Testis (tissue), 5 donors: ENCODE measurements at places on chromosomes 11 and 22.

GRCh38 chr11:106708348-106708747 is 309.9 kb downstream of the GUCY1A2 start:
- no peak for DNase-seq

DNA sequence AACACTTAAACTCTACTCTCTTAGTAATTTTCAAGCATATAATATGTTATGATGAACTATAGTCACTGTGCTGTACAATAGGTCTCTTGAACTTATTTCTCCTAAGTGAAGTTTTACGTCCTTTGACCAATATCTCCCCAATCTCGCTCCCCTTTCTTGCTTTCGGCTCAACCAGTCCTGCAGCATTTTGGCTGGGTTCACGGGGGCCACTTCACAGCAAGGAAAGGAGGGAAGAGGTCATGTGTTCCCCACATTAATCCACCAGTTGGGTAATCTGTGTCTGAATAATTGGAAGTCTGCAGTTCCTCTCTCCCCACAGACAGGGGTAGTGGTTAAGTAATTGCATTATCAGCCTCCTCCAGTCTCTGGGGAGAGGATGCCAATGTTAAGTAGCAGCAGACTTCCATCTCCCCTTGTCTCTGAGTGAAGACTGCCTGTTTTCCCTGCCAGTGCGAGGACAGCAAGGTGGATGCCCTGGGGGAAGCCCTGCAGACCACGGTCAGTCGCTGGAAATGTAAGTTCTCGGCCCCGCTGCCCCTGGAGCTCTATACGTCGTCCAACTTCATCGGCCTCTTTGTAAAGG is 59.2 kb upstream of the CRTAM start:
- DNase-seq = no peak

GRCh38 chr22:29055192-29055830 is 6.3 kb downstream of the C22orf31 start:
- DNase-seq = no peak

DNA sequence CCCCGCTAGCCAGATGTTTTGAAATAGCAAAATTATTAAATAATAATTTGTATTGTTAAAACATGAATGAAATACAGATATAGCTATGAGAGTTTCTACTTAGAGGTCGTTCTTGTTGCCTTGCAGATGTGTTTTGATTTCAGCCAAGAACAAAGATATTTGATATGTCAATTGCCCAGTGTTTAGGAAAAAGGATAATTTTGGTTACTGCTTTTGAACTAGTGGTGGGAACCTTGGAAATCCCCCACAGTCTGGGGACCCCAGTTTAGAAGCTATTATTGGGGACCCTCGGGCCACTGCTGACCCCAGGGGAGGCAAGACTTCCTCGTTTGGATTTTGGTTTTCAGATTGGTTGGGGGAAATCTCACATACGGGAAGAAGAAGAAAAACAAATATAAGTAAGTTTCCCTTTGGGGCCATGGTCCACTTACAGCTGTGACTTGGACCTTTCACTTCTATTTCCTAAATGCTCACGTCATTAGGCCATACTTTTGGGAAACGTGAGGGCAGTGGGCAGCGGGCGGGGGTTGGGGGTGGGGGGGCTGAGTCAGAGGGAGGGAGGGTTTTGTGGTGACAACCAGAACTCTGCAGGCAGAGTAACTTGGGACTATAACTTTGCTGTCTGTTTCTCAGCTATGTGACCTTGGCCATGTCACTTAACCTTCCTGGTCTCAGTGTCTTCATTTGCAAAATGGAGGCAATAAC is 37.0 kb downstream of the LDLRAD3 start:
- no peak for DNase-seq

- no peak for DNase-seq
These were observed 35.1 kb downstream of the TMEM135 start for GRCh38 chr11:87072787-87073186.

- DNase-seq = no peak
These were observed 3.4 kb downstream of the LGR4 start for GRCh38 chr11:27468995-27469695.

DNA sequence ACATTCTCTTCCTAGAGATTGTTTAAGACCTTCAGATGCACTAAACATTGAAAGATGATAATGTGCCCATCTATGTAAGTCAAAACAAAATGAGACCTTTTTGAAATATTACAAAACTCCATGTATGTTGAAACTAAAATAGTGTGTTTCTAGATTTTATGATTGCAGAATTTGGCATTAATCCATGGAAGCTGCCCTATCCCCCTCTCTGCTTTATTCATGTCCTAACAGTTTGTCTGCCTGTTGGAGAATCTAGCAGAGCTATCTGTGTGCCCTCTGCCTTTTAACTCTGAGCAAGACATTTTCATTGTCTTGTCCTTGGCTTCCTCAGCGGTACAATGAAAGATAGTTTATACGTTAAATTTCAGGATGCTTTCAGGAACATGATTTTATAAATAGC is 105.5 kb downstream of the FAT3 start:
- DNase-seq = no peak
